Aorta (tissue), 5 donors: ENCODE measurements at places on chromosomes 1 and 21.

- no peak for DNase-seq
Observed at GRCh38 chr1:32753532-32754316, 51.2 kb upstream of the SYNC start.

GRCh38 chr1:194279975-194280374 is 1093.6 kb upstream of the B3GALT2 start:
- no peak for DNase-seq

- DNase-seq = no peak
Observed at GRCh38 chr21:43736224-43736883, 17.4 kb downstream of the PDXK start.

- no peak for DNase-seq
Observed at GRCh38 chr1:204198348-204199340, 2.4 kb upstream of the KISS1 start.

GRCh38 chr1:169200319-169200718 is 93.8 kb downstream of the ATP1B1 start:
- no peak for DNase-seq

- no peak for DNase-seq
Observed at GRCh38 chr1:117569856-117570255, 36.0 kb upstream of the TENT5C start.

- DNase-seq = no peak
Observed at GRCh38 chr1:58765441-58765840, 18.4 kb downstream of the JUN start.

DNA sequence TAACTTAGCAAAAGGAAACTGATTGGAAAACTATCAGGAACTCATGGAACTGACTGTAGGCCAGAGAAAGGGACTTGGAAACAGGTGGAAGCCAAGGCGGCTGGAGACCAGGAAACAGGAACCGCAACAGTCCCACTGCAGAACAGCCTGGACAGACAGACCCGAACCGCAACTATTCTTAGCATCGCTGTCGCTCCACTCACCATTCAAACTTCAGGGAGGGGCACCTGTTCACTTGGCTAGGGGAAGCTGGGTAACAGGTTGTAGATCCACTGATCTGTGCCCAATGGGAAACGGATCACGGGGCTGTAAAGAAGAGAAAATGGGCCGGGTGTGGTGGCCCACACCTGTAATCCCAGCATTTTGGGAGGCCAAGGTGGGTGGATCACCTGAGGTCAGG is 61.9 kb downstream of the CLSTN1 start:
- peak; percentile 26 for DNase-seq

DNA sequence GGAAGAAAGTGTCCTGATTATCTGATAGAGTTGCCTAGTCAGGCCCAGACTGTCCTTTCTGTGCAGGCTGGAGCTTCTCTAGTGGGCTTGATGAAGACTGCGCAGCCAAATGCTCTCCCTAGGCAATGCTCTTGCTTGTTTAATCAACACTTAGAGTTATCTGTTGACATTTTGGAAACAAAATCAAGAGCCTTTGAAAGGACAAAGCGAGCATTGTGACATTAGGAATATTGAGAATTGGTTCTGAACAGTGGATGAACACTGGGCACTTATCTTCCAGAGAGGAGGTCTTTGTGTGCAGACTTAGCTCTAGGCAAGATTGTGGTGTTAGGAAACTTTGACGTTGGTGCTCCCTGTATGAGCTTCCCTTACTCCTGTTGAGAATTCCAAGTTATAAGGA is 94.5 kb downstream of the DNTTIP2 start:
- no peak for DNase-seq

DNA sequence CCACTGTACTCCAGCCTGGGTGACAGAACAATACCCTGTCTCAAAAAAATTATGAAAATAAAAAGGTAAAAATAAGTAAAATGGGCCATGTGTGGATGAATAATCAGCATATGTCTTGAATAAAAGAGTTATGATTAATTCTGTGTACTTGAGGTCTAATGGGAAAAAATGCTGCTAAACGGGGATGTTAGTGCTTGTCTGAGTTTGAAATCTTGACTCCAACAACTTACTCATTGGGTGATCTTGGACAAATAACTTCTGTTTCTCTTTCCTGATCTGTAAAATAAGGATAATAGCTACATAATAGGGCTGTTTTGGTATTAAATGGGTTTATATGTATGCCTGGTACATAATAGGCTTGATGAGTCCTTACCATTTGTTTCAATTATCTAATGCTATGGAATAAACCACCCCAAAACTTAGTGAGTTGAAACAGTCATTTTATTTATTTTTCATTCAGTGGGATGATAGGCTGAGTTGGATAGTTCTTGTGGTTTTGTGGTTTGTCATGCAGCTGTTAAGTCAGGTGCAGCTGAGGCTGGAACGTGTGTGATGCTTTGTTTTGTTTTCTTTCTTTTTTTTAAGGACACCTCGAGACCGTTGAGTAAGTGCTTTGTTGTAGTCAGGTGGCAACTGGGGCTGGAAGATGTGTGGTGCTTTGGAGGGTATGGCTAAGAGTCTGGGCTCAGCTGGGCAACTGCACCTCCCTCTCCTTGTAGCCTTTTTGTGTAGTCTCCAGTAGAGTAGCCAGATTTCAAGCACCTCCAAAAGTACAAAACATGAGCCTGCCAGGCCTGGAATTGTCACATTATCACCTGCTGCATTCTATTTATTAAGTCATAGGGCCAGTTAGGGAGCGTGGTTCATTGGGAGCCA is 4.9 kb downstream of the MDM4 start:
- no peak for DNase-seq

- no peak for DNase-seq
Observed at GRCh38 chr1:151011154-151011850, 3.1 kb downstream of the PRUNE1 start.

DNA sequence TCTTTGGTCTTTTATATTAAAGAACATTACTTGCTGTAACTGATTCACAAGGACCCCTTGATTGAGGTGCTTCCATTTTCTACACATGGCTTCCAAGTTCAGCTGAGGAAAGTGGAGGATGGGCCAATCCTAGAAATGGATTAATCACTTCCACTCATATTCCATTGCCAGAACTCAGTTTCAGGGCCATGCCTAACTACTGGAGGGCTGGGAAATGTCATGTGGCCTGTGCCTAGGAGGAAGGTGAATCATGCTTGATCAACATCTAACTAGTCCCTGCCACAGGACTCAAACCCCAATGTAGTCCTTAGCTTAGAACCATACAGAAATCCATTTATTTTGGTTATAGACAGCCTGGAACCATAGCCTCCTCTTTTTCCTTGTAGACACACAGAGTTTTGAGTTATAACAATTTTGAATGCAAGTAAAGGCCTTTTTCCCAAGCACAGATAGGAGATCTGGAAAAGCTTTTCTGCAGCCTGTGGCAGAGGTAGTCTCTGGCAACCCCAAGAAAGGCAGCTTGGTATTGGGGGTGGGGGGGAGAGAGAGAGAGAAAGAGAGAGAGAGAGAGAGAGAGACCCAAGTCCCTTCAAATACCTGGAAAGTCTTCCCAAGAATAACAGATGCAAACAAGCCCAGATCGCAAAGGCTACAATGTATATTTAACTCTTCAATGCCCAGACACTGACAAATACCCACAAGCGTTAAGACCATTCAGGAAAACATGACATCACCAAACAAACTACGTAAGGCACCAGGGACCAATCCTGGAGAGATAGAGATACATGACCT is 12.5 kb downstream of the MAST2 start:
- no peak for DNase-seq

DNA sequence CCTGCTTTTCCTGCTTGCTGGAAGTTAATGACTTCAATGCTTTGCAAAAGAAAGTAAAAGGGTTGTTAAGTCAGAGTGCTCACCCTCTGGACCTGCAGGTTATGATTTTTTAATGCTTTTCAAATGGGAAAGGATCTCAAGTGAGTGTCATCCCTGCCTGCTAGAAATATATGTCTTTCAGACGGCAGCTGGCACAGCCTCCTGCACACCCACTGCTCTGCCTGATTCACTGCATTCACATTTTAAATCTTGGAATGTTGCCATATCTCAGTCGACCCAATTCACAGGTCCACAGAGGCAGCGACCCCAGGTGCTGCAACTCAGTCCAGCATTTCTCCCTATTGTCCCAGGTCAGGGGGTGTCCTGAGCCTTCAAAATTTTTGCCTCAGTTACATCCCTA is 10.7 kb downstream of the DUSP23 start:
- no peak for DNase-seq

GRCh38 chr1:71687376-71687775 is 595.0 kb downstream of the NEGR1 start:
- no peak for DNase-seq

DNA sequence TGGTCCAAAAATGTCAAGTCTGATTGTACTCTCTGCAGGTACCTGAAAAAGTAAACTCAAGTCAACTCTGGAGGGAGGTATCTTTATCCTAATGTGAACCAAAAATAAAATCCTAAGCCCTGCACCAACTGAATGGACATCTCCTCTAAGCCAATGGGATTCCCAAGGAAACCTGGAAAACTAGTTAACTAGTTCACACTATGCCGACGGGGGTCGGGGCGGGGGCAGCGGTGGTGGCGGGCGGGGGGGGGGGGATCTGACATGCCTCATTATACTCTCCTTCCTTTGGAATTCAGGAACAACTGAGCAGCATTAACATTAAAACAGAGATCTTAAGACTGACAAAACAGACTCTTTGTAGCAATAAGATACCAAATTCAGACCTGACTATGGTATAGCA is 452.6 kb upstream of the CAMK1G start:
- DNase-seq = no peak

DNA sequence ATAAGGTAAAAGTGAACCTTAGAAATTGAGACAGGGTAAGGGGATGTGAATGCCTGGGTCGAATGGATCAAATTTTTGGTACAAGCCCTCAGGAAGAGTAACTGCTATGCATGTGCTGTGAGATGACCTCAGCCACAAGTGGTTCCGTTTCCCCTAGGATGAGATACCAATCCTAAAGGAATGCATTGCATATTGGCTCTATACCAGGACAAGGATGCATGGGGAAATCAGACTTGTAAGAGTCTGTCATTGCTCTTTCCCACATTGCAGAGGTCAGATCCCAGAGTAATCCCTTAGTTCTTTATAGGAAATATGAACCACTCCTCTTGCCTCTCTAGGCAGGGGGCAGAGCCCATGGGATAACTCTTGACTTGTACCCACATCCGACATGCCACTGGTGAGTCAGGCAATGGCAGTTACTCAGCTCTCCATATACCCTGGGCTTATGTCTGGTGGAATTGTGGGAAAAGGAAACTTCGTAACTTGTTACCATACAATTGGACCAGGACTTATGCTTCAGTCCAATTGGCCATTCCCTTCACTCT is 428.3 kb upstream of the ZRANB2 start:
- no peak for DNase-seq

DNA sequence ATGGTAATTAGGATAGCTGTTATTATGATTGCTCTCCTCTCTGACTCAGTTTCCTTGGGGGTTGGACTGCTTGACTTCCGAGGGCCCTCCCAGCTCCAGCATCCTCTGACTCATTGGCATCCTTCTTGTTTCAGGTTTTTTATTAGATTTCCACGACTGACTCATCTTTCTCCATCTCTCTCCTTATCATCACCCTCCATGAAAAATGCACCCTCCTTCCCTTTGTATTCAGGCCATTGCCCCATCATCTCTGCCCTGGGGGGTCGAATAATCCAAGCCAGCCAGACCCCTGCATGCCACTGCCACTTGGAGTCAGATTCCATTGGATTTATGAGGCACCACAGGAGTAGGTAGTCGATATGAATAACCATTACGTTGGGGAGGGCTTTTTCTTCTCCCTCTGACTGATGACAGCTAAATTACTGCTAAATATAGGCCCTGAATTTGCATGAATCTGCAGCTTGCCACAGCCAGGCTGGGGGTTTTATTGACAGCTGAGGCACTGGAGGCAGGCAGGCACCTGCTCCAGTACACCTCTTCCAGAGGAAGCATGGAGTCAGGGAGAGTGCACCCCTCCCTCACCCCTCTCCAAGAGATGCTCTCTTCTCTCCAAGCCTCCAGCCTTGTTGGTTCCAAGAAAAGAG is 91.7 kb downstream of the C1orf94 start:
- DNase-seq = no peak

DNA sequence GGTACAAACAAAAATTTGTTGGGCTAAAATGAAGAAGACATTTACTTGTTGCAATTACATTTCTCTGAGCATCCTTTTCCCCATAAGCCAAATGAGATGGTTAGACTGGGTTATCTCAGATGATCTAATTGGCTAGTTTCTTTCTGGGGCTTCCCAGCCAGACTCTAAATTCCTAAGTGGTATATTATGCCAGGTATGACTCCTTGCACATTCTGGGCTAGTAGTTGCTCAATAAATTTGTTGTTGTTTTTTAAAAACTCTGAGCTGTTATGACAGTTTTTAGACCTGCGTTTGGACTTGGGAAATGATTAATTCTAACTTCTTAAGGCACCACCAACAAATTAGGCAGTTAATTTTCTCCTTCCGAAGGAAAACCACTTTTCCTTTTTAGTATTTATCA is 66.1 kb downstream of the UCK2 start:
- DNase-seq = no peak

- DNase-seq = no peak
Observed at GRCh38 chr1:5333291-5333690, 658.9 kb downstream of the NPHP4 start.

- peak; percentile 66 for DNase-seq
Observed at GRCh38 chr1:85465099-85465785, at the start of gene DDAH1. TSS of gene DDAH1 (minus strand) at chr1:85465159. CDS start at chr1:85465045, 114 bp downstream.

- DNase-seq = no peak
Observed at GRCh38 chr1:66140072-66140471, 347.4 kb downstream of the PDE4B start.

DNA sequence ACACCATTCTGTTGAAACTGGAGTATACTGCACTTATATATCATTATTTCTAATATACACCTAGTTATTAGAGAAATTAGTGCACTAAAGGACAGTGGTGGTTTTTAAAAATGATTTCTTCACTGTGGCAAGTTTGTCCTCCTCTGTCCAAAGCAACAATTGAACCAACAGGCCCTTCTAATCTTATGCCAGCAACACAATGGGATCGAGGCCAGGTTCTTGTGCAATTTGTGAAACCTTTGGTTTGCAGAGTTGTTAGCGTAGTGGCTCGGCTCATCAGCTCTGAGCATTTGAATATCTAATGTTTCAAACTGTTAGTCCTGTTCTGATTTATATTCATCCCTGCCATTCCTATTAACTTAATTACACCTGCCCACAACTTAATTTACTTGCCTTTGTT is 9.9 kb upstream of the LRRC39 start:
- DNase-seq = no peak

- DNase-seq = no peak
Observed at GRCh38 chr21:29237110-29238052, 61.3 kb upstream of the BACH1 start.

DNA sequence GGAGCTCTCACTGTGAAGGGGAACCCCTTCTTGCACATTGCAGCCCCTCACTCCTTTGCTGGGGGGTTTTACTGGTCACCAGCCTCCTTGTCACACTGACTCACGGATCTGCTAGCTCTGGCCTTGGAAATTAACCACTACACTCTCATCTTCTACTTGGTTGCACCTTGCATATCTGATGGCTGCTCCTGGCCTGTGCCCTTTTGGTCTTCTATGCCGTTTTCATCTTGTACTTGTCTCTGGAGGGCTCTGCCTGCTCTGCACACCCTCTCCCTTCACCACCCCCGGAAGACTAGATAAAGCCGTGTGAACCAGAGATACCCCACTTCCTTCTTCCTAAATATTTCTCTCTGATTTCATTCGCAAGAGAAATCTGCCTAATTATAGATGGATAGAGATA is 44.6 kb downstream of the CD247 start:
- DNase-seq = no peak

GRCh38 chr1:227778401-227778947 is 37.0 kb upstream of the PRSS38 start:
- DNase-seq = no peak
